Mucosa of descending colon (tissue), 3 donors: ENCODE measurements at places on chromosomes 11 and 22. TPM values are rescaled to one million over a fixed set of nuclear protein-coding genes. Genes with fewer than 3 reads are reported as not detected.

DNA sequence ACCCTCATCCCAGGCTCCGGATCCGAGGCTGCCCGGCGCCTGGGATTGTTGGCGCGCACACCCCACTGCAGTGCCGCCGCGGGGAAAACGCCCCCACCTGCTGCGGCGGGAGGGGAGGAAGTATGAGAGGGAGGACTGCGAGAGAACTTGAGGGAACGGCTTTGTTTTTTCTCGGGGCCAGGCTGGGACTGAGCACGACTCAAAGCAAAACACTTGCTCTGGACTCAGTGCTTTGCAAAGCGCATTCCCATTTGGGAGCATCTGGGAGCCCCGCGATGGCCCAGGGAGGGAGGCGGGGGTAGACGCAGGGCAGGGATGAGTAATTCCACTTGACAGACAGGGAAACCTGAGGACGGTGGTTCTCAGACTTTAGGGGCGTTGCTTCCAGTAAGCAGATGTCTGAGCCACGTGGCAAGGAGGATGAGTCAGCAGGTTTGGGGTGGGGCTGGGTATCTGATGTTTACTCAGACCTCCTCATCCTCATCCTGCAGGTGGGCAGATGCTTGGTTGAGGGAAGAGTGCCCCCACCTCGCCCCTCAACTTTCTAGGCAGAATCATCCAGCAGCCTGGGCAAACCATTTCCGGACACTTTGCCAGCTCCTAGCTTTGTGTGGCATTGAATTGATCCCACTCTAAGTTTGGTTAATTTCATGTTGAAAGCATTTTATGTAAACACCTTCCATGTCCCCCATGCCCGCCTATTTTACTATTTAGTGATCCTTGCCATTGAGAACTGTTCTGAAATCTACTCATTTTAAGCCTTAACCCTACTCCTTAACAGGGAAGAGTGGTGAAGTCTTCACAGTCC, 1.5 kb downstream of the MIAT start:
- peak; percentile 63 for DNase-seq

DNA sequence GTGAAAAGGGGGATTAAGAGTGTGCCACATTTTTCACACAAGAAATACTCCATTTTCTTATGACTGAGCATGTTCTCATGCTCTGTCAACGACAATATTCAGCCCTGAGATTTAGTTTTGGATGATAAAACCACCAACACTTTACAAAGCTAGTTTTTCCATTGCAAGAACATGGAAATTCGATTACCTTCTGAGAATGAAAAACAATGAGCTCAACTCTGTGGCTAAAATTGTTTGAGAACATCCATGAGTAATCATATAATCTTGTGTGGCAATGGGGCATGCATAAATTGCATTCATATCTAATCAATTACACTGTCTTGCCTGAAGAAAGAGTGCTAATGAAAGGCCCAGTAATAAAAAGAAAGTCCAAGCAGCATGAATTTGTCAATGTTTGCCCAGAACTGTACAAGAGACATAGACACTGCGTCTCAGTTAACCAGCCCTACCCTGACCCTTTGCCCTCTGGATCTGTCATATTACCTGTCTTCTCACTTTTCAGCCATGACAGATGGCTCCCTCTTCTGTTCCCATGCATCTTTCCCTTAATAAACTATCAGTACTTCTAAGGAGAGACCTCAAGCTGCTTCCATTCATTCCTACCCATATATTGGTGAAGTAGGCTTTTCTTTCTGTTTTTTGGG, 253.4 kb downstream of the FAM76B start:
- no peak for DNase-seq

- no peak for DNase-seq
Measured at GRCh38 chr11:89521294-89521693, 30.1 kb upstream of the NOX4 start.

DNA sequence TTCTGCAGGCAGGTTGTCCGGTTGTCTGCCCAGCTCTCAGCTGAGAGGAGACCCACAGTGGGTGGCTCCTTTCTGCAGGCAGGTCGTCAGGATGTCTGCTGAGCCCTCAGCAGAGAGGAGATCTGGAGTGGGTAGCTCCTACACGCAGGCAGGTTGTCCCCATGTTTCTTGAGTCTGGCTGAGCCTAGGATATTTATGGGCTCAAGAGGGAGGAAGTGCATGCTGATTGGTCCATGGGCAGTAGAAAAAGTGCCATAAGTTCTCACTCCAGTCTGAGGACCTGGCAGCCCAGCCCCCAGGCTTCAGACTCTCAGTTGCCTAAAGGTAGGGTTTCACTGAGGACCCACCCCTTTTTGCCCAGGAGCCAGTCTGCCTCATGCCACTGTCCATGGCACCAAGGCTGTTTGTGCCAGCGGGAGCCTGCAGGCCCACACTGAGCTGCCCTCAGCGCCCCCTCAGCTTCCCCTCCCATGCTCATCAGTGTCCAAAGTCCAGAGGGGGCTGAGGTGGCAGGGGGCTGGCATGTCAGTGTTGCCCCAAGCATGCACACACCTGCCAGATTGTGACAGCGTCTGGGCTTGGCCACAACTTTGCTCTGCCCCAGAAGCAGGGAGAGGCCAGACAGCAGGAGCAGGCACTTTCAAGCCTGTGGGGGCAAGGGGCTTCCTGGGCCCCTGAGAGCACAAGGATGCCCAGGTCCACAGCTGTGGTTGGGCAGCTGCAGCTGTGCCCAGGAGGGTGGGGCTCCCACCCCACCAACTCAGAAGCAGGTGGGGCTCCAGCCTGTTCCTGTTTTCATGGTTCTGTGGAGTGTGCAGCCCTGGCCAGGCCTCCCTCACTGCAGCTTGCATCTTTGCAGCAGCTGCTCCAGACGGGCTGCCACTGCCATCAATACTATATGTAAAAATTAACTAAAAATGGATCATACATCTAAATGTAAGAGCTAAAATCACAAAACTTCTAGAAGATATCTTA, 3.8 kb upstream of the RNF141 start:
- peak; percentile 61 for DNase-seq

DNA sequence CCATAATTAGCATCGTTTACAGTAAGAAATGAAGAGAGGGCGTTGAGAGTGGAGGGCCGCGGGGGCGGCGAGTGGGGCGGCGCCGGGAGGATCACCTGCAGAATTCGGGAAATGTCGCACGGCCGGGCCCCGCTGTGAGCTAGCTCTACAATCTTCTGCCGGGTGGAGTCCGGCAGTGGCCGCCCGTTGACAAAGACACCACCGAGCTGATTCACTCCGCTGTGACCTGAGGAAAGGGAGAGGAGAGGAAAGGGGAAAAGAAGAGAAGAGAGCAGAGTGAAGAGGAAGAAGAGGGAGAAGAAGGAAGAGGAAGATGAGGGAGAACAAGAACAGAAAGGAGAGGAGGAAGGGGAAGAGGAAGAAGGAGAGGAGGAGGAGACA, 8.5 kb downstream of the PAX6 start:
- DNase-seq, result no peak

DNA sequence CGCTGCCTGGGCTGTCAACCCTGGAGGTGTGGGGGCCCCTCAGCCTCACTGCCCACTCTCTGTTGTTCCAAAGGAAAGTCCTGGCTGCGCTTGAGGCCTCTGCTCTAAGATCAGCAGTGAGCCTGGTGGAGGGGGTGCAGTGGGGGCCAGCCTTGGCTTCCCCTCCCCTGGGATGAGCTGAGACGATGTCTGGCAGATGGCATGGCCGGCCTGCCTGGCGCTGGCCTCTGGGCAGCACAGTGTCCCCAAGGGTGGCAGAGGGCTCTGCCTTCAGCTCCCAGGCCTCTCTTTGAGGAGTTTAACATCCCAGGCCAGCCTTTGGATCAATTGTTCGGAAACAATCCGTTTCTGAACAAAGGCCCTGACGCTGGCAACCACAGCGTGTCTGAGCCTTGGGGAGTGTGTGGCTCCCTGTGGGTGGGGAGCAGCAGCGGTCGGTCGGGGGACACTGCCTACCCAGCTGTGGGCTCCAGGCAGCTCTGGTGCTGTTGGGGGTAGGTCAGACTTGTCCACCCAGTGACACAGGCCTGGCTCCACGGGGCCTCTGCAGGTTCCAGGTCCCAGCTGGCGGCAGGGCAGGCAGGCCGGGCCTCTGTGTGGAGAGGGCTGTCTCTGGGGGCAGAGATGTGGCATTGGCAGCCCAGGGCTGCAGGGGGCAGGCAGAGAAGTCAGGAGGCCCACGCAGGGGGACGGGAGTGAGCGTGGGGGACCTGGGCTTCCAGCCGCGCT, 12.1 kb downstream of the TSPAN4 start:
- no peak for DNase-seq

DNA sequence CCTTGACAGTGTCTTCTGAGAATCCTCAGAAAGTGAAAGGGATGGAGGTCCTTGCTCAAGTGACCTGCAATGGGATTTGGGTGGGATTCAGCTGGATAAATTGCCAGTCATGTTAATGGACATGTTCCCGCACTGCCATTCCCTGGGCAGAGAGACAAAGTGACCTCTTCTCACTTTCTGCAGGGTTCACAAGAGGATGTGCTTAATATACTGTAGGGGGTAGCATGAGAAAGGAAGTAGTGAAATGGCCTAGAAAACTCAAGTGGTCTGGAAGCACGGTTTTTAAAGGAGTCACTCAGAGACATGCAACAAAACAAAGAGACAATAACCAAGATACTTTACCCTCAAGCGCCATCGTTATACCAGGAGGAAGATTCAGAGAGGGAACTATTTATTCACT, 70.2 kb downstream of the NELL1 start:
- DNase-seq, result no peak

DNA sequence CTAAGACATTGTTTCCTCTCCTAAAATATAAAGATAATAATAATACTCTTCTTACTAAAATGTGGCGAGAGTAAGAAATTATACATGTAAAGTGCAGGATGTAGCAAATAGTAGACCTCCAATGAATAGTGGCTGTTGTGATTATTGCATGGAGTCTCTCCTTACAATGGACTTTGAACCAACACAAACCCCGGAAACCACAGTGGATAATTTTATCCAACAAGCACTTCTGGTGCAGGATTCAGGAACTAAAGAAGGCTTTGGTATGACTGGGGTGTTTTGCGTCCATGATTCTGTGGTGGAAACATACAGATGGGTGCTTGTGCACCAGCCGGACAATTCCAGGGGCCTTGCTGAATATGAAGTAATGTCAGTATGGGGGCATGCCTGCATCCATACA, 146.4 kb upstream of the UBASH3B start:
- DNase-seq, result no peak

- DNase-seq, result no peak
Measured at GRCh38 chr11:113859665-113860064, 15.7 kb downstream of the USP28 start.

Gene MMP26
- total RNA-seq, result not detected

DNA sequence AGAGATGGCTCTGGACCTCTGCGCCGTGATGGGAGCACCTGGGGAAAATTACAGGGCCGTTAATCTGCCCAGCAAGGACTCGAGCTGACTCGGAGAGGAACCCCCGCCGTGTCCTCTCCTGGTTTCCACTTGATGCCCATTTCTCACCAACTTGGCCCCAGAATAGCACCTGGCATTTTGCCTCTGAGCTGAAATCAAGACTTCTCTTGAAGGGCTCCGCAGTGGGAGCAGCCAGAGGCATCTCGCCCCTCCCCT, 19.0 kb upstream of the CABP7 start:
- no peak for DNase-seq

DNA sequence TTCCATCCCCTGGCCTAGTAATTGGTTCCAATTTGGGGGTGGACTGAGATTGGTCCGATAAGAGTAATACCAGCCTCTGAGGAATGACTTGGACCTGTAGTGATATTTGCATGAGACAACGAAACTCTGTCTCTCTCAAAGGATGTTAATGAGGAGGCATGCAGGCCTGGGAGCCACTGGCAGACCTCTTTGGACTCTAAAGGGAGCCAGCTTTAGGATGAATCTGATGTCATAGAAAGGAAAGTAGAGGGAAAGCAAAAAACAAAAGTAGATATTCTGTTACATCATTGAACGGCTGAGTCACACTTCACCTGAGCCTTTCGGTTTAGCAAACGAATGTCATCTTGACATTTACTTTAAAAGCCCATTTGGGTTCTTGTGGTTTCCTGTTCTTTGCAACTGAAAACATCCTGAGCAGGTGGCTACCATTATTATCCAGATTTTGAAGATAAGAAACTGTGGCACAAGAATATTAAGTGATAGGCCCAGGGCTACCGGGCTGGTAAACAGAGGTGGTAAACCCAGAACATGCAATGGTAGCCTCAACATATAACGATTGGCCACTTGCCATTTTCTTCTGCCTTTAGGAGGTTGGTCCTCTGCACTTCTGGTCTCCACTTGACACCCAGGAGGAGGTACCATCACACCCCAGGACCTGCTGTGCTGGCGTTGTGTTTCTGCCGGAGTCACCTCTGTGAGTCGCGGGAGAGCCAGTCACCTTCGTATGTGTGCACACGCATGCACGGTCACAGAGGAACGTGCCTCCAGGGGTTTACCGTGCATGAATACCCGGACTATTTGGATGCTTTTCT, 42.7 kb downstream of the RTL6 start:
- DNase-seq, result no peak

DNA sequence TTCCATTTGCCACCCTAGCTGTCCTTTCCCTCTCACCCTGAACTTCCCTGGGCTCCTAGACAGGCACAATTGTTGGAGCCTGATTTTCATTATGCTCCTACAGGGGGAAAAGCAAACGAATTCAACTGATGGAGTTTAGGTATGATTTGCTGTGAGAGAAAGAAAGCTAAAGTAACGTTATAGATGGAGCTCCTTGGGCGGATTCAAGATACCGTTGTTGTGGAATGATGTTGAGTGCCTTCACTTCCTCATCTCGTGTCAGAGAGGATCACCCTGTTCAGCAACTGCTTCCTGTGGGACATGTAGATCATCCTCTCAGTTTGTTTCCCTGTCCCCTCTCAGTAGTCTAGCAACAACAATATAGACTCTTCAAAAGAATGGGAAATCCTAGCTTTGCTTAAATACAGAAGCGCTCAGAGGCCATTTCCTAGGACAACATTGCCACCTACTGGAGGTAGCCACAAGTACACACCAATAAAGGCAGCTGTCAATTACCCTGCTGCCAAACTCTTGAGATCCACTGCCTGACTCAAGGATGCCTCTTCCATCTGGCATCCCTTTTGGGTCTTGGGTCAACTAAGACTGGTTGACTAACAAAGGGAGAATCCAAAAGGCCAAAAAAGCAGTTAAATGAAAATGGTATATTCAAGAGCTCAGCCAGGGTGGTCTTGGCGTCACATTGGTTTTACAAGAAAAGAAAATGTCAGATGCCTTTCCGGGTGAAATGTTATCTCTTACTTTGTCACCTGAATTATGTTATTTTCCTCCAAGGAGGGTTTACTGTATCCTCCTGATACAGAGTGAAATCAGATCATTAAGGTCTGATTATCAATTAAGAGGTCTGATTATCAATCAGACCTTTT, 13.5 kb upstream of the DTX4 start:
- DNase-seq, result no peak

Gene SIPA1
- total RNA-seq, result 52.5 TPM

- no peak for DNase-seq
Measured at GRCh38 chr11:93861808-93862207, 11.4 kb upstream of the VSTM5 start.

- DNase-seq, result no peak
Measured at GRCh38 chr11:129973809-129974208, 28.8 kb downstream of the PRDM10 start.
